ENCODE measurements at places on chromosomes 6 and 20.

DNA sequence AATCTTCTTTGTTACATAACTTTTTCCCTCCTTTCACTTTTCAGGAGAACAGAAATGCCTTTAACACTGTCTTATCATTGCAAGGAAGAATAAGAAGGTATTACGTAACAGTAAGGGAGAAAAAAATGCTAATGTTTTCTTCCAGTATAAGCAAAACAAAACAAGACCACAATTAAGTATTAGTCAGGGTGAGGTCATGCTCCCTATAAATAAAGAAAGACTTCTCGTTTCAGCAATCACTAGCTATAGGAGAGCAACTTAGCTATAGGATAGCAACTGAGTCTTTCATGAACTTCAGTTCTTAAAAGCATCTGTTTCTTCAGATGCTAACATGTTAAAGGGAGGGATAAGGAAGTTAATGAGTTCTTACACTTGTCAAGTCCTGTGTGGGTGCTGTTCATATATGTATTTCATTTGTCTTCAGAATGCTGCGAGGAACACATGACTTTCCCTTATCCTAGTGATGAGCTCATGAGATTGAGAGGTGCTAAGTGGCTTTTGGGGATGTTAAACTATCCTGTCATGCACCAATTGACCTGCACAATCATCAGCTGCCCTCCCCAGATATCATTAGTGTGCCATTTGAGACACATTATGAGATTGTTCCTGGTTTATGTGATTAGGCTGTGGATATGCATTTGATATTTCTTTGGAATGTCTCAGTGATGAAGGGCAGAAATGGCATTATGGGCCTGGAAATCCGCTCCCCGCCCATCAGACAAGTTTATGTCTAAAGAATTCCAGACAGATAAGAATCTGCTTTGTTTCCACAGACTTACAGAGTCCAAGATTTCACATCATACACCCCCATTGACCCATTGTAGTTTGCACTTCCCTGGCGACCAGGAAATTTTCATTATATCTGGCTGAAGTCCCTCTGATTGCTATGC, 37.5 kb downstream of the LAMA4 start:
- DNase-seq: no peak

- DNase-seq: no peak
These were observed 25.9 kb downstream of the NUDT3 start for GRCh38 chr6:34366639-34366921.

DNA sequence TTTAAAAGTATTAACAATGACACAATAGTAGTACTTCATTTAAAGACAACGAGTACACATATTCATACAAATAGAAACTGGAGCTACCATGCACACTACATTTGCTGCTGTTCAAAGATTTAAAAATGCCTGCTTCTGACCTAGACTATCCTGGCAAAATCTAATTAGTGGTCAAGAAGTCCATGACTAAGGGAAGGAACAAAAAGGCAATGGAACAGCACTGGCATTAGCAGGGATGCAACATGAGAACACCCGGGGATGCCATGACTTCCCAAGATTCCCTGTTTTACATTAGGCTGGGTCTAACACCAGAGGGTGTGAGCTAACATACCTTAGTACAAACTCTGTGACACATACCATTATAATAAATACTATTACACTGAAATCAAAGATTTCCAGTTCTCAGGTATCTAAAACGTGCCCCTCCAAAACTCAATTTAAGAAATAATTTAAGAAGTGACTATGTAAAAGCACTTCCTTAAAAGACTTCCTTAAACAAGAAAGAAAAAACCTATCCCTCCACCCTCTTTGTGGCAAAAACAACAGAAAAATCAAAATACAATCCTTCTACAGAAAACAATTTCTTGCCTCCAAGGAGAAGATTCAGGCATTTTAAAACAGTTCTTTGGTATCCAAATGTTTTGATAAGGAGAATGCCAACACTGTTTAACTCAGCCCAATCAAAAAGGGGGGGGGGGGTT, 25.5 kb downstream of the CHD6 start:
- no peak for DNase-seq

GRCh38 chr20:49388744-49389143, 93.7 kb downstream of the KCNB1 start:
- DNase-seq: no peak

DNA sequence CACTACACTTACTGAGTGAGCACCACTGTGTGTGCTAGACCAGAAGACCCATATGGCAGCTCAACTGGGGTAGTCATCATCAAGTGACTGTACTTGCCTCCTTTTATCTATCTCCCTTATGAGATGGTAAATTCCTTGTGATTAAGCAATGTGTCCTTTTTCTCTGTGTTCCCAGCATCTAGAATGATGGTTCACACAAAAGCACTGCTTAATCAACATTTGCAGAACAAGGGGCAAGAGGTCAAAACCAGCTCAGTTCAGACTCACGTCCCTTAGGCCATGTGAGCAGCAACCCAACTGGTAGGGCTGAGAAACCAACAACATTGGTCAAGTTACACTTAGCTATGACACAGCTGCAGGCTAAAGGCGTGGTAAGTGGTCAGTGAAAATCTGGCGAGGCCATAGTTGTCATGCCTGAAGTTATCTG, 10.0 kb downstream of the TRAM2 start:
- DNase-seq: no peak

DNA sequence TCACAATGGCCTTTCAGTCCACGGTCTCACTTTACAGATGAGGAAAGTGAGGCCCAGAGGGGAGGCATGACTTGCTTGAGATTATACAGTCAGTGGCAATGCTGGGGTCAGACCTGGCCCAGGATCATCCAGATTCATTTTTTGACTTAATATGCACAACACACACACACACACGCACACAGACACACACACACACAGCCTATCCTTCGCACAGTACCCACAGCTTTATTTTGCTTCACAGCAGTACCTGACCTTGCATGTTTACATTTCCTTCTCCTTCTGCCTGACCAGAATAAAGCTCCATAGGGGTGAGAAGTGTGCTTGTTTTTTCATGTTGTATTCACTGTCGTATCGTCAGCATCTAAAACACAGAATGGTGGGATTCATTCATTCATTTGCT, 79.8 kb downstream of the VEGFA start:
- DNase-seq: no peak

DNA sequence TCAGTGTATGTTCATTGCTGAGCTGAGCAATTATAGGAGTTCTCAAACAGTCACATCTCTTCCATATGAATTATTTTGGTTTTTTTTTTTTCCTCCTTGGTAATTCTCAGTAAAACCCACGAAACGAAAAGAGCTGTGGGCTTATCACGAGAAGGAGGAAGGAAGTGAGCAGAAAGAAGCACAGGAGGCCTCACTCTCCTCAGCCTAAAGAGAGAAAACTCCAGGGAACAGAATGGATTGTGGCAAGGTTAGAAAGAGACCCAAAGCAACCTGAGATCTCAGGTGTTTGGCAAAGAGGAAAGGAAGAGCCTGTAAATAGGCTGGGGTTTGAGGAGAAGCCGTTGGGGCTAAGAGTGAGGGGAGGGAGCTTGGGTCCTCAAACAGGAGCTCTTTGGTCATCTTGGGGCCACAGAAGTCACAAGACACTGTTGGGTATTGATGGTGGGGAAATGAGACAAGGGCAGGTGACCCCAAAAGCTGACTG, 67.8 kb upstream of the CITED2 start:
- DNase-seq: no peak

DNA sequence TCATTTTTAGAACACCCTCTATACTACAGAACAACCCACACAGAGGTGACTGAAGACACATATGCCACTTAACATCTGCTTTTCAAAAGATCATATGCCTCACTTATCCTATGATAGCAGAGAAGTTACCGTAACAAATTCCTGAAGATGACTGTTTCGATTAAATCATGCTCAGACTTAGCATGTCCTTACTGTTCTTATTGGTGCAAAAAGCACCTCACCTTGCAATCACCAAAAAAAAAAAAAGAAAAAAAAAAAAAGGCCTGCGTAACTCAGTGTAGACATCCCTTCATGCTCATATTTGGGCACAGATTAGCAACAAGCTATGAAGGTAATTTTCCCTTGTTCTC, 17.7 kb upstream of the DST start:
- no peak for DNase-seq

DNA sequence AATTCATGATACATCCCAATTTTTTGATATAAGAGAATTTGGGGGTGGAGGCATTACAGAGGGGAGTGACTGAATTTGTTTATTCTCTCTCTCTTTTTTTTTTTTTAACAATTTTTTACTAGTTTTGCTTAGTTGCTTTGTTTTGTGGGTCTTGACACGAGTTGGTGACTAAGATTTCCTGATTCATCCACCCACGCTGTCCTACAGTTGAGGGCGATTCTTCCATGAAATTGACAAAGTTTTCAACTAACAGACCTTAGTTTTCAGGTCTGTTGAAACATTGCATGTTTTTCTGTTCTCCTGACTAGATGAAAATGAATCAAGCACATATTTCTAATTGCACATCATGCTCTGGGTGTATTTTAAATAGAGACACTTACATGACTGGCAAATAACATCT, 613.8 kb downstream of the TFAP2B start:
- DNase-seq: no peak

DNA sequence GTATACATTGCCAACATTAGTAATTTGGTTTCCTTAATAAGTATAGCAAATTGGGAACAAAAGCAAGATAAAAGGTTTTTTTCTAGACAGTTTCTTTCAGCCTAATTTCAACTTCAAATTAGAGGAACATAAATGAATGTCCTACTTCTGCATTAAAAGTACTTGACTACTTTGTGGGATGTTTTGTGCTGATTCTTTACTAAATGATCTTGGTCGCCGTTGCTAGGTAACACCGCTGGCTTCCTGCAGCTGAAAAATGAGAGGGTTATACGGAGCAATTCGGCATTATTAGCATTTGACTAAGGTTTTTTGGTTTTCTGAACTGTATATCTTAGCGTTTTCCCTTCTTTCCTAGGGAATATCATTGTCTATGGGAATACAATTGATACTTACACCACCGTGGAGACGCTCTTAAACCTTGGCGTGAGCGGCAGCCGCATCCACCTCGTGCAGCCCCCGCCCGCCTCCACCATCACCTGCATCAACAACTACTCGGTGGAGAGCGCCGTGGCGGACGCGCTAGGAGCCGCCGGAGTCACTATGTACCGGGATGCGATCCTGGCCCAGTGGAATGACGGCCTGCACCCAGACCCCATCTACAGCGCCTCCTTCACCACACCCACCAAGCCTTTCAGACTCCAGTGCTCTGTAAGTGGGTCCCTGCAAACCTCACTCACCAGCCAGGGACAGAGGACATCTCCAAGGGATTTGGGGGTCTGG, 90.9 kb upstream of the INSM1 start:
- no peak for DNase-seq

DNA sequence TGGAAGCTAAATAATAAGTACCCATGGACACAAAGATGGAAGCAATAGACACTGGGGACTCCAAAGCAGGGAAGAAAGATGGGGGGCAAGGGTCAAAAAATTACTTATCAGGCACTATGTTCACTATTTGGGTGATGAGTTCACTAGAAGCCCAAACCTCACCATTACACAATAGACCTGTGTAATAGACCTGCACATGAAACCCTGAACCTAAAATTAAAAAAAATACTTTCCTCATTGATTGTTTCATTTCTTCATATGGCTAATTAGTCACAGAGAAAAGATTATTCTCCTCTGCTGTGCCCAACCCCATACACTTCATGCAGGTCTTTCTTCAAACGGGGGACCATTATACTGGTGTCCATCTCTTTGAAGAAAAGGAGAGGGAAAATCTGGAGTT, 213.0 kb upstream of the DTNBP1 start:
- no peak for DNase-seq

DNA sequence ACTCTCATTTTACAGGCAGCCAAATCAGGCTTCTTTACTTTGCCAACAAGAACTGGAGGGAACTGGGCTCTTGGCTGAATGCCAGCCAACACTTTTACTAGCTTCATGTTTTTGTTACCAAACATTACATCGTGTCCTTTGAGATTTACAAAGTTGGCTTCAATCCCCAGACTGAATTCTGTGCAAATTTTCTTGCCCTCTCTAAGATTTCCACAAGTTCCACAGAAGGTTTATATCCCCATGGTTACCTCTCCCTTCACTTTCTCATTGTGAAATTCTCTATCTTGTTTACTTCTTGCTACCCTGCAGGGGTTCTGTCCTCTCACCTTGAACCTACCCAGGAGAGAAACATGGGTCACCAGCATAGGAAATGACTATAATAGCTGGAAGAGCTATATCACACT, 37.6 kb upstream of the PLCB1 start:
- no peak for DNase-seq

DNA sequence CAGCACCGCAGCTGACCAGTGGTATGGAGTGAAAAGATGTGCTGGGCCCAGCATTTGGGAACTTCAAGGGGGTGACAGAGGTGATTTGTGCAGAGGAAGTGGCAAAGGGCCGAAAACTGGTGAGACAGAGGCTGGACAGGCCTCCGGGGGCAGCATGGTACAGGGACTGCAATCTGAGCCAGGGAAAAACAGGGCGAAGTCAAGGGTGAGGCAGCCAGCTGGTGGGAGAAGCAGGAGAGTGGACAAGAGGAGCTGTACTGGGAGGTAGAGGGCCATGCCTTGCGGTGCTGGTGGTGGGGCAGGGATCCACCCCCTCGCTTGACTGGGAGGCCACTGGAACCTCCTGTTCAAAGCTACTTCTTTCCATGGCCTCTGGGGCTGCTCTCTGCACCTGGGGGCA, 7.3 kb upstream of the GFRA4 start:
- no peak for DNase-seq

DNA sequence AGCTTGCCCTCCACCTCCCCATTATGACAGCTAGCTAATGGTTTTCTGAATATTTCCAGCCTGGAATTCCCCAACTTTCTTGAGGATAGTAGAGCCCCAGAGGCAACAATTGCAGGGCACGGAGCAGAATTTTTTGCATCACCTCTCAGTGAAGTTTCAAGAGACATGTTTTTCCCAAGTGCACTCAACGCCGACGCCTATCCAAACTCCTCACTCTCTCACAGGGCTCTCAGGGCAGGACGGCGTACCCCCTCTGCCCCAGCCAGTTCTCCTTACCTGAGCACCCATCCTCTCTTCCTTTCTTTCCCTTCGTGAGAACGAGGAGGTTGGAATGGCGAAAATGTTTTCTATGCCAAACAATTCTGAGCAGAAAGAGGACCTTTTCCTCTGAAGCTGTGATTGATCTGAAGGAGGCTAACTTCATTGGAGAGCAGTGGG, 83.1 kb upstream of the FOXQ1 start:
- DNase-seq: no peak

DNA sequence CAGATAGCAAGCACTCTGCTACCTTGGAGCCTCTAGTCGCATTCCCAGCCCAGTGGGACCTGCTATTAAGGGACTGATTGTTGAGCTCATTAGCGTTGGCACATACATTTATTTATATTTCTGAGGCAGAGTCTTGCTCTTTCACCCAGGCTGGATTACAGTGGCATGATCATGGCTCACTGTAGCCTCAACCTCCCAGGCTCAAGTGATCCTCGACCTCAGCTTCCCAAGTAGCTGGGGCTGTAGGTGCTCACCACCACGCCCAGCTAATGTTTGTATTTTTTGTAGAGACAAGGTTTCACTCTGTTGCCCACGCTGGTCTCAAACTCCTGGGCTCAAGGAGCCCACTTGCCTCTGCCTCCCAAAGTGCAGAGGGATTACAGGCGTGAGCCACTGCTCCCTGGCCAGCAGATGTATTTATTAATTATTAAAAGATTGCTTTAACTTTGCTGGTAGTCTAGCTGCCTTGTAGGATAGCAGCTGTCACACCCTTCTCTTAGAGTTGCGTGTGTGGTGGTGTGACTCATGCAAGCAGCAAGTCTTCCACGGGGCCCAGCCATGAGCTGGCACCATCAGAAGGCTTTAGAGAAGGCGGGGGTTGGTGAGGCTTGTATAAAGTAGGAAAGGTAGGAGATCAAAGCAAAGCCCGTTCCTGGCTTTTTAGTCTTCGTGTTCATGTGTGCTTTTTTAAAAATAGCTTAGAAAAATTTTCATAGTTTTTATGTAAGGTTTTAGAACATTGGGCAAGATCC, 16.5 kb downstream of the ACTR5 start:
- peak; percentile 25 for DNase-seq

GRCh38 chr6:14254505-14254904, 136.9 kb downstream of the CD83 start:
- no peak for DNase-seq
